Chondrocyte (in vitro differentiated cells): ENCODE measurements at places on chromosomes 13 and 19. TPM values are rescaled to one million over a fixed set of nuclear protein-coding genes. Genes with fewer than 3 reads are reported as not detected.

DNA sequence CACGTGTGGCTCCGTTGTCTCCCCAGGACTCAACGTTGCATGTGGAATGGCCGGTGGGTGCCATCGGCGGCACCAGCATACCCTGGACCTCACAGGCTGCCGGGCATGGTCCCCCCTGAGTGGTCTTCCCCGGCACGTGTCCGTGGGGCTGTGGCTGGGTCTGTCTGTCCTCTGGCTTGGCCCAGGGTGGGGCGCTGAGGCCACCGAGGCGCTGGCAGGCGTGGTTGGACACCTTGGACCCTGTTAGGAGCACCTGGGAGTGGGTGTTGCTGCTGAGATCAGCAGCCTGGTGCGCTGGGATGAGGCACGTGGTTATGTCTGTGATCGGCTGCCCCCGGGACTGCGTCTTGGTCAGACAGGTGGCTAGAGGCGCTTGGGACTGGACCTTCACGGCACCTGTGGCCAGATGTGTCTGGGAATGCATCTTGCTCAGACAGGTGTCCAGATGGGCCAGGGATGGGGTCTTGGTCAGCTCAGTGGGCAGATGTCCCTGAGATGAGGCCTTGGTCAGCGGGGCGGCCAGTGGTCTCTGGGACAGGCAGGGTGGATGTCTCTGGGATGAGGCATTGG is 9.2 kb downstream of the IQCN start:
- no peak for DNase-seq

The HSPB6 gene
- 0.75 to 5.7 TPM (median 5.0 TPM) in 3 replicates for total RNA-seq

The CA11 gene
- total RNA-seq, result 8.1 to 14.1 TPM (median 9.1 TPM) in 3 replicates

DNA sequence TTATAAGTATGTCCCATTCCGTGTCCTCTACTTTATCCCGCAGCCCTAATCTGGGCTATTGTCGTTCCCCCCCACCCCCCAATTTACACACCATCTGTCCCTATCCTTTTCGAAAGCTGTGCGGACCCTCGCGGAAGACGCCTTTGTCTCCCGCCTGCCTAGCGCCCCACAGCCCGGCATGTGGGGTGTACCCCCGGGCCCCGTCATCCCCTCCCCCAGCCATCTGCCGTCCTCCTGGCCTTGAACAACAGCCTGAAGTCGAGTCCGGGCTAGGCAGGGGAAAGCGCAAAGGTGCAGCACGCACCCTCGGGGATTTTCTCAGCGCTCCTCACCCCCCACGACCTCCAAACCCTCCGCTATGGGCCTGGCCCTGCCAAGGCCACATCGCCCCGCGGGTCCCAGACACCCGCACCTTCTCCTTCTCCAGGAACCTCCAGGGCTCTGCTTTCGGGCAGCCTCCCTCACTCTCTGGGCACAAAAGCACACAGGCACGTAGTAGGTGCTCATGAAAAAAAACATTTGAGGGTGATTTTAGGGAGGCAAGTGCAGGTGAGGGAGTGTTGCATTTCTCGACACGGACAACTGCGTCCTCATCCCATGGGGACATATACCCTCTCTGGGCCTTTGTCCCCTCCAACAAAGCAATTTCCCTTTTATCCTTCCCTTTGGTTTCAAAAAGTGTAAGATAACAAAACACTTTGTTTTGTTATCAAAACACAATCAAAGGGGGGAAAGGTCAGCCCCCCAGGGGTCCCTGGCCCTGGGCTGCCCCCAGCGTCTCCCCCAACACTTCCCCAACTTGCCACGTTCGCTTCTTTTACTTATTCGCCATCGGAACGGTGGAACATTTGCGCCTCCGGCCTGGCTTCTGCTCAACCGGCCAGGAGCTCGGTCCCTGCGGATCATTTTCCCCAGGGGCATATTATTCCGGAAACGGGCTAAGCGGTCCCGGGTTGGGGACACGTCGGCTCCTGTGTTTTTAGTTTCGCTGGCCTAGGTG is 16.4 kb downstream of the CCDC124 start:
- no peak for DNase-seq

- no peak for DNase-seq
Observed at GRCh38 chr13:20006206-20006605, 47.7 kb downstream of the ZMYM2 start.
